ENCODE measurements at places on chromosomes 4 and X.

GRCh38 chr4:1496116-1496642, 89.9 kb upstream of the NKX1-1 start:
- DNase-seq: no peak

DNA sequence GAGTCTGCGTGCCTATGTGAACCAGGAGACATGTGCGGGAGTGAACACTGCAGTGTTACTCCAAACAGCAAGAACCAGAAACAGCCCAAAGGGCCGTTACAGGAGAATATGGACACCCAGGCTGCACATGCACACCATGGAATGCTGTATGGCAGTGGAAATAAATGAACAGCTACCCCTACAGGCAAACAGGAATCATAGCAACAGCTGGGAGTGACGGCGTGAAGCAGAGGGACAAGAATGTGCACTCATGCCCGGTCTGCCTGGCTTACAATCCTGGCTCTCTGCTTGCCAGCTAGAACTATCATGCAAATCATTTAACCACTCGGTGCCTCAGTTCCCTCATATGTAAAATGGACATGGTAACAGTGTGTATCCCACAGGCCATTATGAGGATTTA, 16.6 kb downstream of the GPKOW start:
- DNase-seq: no peak

- DNase-seq: no peak
Measured at GRCh38 chr4:129062580-129062979, 30.8 kb downstream of the SCLT1 start.

- DNase-seq: no peak
Measured at GRCh38 chrX:119604766-119605463, 1.3 kb downstream of the NKRF start.

DNA sequence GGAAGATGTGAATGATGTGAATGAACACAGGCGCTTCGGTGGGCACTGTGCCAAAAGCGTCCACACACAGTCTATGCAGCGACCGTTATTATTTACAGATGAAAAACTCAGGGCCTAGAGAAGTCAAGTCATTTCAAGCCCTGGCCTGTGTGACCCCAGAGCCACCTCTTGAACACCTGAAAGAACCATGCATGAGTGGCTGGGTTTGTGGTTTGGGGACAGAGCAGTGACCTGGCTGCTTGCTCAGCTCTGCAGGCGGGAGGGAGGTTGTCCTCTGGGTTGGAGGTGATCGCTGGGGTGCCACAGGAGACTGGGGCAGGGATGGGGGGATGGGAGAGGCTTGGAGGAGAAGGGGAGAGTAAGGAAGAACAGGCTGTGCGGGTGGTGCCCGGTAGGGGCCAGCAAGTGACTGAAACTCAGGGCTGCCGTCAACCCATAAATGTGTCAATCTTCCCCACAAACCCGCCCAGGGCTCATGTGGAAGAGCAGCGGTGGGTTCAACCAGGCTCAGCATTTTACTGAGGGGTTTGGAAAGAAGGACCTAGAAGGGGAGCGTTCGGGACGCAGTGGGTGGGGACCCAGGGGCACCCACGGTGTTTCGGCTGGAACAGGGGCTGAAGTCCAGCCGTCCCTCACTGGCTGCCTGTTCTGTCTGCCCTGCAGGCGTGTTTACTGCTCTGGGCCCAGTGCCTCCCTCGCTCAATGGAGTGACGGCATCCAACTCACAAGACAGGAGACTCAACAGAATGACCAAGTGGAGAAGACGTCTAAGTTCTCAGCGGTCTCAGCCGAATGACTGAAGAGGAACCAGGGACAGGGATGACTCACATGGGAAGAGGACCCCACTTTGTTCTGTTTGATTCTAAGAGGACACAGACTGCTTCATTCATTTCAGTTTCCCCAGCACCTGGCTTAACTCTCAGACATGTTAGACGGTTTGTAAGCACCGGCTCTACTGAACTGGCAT, 167.8 kb downstream of the AFAP1 start:
- no peak for DNase-seq

DNA sequence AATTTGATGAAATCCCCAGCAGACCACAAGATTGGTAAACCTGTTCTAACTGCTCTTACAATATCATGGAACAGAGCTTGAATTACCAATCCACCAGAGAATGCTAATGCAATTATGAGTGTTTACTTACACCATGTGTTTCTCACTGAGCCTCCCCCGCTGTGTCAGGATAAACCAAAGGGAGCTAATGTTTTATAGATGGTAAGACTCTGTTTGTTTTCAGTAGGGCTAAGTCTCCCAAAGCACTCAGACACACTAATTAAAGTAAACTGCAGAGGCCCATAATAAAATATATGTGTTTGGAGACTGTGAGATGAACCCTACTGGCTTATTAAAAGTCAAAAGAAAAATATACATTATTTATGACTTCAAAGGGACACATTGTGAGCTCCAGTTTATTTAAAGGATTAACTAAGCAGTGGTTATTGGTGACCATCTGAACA, 261.7 kb upstream of the FAM241A start:
- DNase-seq: no peak

- no peak for DNase-seq
Measured at GRCh38 chr4:76449362-76449767, 14.3 kb downstream of the SHROOM3 start.

DNA sequence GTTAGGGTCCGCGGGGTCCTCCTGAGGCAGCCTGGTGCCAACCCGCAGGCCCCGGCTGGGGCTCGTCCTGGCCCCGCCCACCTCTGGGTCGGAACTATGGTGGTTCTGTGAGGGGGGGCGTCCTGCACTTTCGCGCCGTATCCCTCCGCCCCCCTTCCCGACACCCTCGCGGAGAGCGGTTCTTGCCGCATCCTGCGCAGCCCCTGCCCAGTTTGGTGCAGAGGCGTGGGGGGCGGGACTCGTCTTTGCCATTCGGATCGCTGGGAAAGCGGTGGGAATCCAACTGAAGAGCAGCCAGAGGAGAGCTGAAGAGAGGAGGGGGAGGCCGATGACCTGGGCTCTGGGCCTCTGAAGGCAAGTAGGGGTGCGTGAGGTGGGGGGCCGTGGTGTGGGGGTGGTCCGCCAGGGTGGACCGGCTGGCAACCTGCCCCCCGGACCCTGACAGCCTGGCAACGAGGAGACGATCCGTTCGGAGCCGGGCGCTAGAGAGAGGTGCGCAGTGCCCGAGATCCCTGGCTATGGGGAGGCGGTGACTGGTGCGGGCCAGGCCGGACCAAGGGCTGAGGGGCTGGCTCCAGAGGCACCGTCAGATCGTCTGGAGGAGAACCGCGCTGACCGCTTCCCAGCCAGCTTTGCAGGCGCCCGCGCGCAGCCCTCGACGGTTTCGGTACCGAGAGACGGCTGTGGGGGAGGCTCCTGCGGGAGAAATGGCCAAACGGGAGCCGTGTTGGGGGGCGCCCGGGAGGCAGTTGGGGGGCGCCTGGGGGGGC, at the start of gene GPRASP1:
TSS of gene GPRASP1 (plus strand) at position 242 of the 770 bp plus-strand sequence. CDS start 2,431 bp downstream, outside the sequence.
- DNase-seq: peak; percentile 4

- no peak for DNase-seq
Measured at GRCh38 chr4:62288808-62289541, 1088.8 kb downstream of the ADGRL3 start.

GRCh38 chrX:146881521-146881920, 67.0 kb upstream of the CXorf51A start:
- DNase-seq: no peak
